EL (cell line): ENCODE measurements at places on chromosomes 1 and 21.

GRCh38 chr1:47669081-47669585 is 231.3 kb downstream of the FOXD2 start:
- no peak for DNase-seq

- no peak for DNase-seq
Observed at GRCh38 chr1:36400825-36401601, 3.3 kb upstream of the LSM10 start.

DNA sequence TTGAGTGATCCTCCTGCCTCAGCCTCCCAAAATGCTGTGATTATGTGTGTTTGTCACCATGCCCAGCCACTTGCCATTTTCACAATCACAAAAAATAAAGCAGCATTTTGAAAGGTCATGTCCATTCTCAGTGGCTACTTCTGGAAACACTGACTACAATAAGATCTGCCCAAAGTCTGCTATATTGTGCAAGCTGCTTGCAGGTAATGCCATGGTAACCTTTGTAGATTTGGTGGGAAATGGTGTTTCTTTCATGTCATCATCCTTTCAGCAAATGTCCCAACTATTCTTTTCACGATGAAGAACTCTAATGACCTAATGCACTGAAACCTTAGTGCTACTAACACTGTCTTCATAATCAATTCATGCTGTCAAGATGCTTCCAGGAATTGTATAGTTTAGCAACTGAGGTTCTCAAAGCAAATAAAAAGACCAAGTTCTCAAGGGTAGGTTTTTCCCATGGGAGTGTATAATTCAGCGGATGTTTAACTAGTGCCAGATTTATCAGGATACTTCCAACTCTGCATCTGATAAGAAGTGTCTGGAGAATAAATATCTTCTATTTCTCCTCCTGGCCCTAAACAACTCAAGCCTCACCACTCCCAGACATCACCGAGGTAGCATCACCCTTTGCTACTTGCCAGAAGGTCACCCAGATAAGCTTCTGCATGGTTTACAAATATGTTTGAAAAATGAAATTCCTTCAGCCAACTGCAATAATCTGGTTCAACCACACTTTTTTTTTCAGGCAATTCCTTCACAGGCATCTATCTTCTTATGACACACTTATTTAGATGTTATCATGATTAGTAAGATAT is 132.0 kb upstream of the ZC3H11B start:
- DNase-seq: no peak

DNA sequence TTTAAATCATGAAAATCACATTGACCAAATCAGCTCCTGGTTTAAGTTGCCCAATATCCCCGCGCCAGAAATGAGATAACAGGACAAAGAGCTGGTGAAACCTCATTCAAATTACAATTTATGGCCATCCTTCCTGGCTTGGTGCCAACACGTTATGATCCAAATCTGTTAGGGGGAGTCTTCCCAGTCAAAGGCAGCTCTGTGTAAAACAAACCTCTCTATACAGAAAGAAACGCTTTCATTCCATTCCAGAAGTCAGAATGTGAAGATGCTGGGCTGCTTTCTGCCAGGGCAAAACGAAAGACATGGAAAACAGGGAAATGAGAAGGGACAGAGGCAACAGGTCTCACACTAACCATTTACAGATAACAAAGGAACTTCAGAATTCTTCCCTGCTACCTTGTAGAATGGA is 53.5 kb upstream of the TIAM1 start:
- DNase-seq: no peak
